Left renal cortex interstitium (tissue), 4 donors: ENCODE measurements at places on chromosomes 13 and 19.

DNA sequence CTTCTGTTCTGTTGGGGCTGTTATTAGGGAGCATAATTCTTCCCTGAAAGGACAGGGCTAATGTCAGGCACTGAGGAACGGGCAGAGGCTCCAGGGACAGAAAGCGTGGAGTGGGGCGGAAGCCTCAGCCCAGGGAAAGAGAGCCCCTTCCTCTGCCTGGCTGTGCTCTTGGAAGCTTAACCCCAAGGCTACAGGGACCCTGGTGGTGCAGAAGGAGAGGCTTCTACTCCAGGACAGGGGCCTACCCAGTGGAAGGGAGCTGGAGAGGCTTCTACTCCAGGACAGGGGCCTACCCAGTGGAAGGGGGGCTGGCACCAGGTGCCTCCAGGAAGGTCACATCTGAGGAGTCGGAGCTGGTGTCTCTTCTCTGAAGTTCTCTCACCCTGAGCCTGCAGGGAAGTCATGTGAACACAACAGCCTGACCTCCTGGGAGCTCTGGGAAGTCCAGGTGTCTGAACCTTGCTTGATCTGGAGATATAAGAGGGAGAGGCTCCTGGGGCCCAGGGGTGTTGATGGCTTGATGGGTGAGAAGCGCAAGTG is 159.5 kb upstream of the SOX1 start:
- DNase-seq, result no peak

DNA sequence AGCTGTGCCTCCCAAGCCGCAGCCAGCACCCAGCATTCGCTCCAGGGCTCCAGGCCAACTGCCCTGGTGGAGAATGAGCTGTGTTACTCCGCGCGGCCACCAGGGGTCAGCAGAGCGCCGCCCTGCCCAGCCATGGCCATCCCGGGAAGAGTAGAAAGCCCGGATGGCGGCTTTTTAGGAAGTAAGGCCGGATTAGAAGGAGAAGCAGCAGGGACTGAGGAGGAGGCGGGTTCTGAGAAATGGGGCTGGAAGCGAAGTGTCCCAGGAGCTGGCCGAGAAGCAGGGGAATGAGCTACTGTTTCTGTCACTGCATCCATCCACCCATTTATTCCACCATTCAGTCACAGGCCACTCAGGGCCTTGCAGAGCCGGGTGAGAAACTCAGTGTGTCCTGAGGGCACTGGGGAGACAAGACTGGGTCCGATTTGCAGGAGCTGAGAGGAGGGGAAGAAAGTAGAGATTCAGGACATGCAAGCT is 6.6 kb upstream of the NPAS1 start:
- no peak for DNase-seq

- DNase-seq, result no peak
These were observed 434.0 kb downstream of the KLF5 start for GRCh38 chr13:73492811-73493210.

DNA sequence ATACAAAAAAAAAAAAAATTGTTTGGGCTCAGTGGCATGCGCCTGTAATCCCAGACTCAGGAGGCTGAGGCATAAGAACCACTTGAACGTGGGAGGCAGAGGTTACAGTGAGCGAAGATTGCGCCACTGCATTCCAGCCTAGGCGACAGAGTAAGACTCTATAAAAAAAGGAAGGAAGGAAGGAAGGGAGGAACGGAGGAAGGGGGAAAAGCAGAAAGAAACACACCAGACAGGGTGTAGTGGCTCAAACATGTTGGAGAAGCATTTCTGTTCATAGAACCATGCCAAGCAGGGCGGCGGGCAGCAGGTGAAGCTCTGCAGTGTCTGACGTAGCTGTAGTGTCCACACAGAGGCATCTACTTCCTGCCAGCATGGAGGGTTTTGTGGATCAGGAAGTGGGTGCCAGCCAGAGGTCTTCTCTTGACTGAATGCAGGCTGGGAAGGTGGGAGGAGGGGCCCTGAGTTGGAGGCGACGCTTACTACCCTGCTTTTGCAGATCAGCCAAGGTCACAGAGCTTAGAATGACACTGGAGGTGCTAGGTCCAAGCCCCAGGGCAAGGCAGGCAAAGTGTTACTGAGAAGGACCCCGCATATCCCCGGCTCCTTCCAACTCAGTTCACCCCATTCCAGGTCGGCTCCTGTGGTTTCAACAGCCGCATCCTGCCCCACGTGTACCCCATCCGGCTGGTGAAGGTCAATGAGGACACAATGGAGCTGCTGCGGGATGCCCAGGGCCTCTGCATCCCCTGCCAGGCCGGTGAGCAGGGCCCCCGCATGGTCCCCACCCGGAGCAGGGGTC is 11.6 kb upstream of the PGLS start:
- DNase-seq, result no peak

DNA sequence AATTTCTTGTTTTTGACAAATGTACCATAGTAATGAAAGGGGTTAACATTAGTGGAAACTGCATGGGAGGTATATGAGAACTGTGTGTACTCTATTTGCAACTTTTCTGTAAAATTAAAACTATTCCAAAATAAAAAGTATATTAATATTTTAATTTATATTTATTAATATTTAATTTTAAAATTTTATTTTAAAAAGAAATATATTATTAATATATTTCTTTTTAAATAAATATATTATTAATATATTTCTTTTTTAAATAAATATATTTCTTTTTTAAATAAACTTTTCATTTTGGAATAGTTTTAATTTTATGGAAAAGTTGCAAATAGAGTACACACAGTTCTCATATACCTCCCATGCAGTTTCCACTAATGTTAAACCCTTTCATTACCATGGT is 101.1 kb upstream of the SLC7A1 start:
- no peak for DNase-seq

- no peak for DNase-seq
These were observed 2.8 kb upstream of the ANGPTL8 start for GRCh38 chr19:11236324-11237301.

- DNase-seq, result no peak
These were observed 87.3 kb downstream of the STK24 start for GRCh38 chr13:98489446-98490194.

GRCh38 chr19:31289381-31289880 is 59.8 kb downstream of the TSHZ3 start:
- DNase-seq, result no peak

DNA sequence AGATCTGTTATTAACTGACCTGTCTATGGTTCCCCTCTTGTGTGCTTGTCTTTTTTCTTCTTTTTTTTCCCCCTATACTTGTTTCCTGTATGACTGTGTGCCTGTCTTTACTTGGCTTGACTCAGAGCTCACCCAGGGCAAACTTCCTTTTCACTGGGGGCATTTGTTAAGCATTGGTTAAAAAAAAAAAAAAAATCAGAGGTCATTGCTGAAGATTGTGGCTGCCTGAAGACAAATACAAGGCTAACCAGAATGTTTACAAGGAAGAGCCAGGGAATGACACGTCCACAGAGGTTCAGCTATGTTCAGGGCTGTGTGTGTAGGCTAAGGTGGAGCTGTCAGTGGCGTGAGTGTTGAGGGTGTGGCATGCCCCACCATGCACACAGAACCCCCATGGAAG is 47.1 kb downstream of the LNX2 start:
- no peak for DNase-seq

DNA sequence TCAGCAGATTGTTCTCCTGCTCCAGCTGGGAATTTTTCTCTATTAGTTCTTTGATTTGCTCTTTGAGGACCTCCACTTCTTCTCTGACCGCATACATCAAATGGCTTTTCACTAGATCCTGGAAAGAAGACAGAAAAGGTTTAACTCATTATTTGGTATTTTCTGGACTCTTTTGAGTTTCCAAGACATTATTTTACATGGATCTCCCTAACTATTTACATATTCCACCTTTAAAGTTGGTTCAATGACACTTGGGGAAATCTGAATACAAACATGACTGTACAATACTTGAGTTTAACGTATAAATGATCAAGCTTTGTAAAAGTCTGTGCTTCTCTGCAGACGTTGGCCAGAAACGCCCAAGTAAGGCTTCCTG is 61.1 kb downstream of the SERP2 start:
- DNase-seq, result no peak

DNA sequence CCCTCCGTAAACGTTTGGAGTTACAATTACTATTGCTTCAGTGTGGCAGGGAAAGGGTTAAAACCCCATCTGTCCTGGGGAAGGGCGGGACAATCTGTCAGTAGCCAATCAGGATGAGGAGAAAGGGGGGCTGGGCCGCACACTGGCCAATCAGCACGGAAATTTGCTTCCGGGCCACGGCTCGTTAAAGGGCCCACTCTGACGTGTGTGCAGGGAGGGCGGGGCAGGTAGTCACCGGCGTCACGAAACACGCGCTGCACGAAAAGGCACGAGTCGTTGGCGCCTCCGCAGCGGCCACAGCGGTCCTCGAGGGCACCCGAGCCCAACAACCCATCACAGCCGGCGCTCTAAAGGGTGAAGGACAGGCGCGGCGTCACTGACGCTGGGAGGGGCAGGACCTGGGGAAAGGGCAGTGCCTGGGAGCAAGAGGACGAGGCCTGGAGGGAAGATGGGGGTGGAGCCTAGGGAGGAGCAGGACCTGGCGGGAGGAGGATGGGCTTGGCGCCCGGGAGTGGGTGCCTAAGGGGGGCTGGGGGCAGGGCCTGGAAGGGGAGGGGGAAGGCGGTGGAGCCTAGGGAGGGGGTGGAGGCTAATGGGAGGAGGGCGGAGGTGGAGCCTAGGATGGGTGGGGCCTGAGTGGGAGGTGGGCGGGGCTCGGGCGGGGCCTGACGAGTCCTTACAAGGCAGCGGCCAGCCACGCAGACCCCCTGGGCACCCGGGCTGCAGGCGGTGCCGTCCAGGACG is 4.9 kb downstream of the ADAMTSL5 start:
- DNase-seq, result peak; percentile 85

GRCh38 chr19:5341981-5342380 is 1.4 kb upstream of the PTPRS start:
- no peak for DNase-seq
